Activated naive CD8-positive, alpha-beta T cell treated with anti-CD3 and anti-CD28 coated beads, Interleukin-2, amount 10 ng/mL, durations not matched to agents 7 days and 5 days (primary cell): ENCODE measurements at places on chromosomes 11 and 22.
A peak's percentile ranks its signal among the peaks of the same experiment; 100 is the strongest.

- DNase-seq: no peak
- no peaks in the 10 kb centered on the region for H3K27me3 ChIP-seq
- H3K36me3 ChIP-seq: no peaks in the 10 kb centered on the region
- H3K27ac ChIP-seq: no peak overlapping the region
- H3K4me1 ChIP-seq: no peaks in the 10 kb centered on the region
- H3K4me3 ChIP-seq: no peak overlapping the region
These were observed 1410.8 kb downstream of the TBC1D22A start for GRCh38 chr22:48173061-48173772.

DNA sequence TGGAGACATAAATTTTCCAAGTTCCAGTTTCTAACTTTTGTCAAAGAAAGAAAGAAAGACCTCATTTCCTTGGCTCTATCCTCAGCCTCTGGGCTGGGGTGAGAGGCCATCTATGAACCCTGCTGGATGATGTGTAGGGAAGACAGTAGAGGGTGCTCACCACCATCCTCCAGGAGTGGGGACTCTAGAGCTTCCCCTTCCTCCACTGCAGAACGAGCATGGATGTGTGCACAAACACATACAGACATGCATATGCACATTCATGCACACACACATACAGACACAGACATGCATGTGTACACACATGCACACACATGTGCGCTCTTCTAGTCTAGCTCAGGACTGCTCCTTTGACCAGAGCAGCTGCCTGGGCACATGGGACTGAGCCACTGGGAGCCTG lies 565.8 kb downstream of the BUD13 start:
- H3K36me3 ChIP-seq: no peaks in the 10 kb centered on the region
- H3K4me3 ChIP-seq: no peak overlapping the region
- H3K27me3 ChIP-seq: peaks cover 4% of the 10 kb centered on the region

GRCh38 chr22:37378642-37379058 lies 48.6 kb downstream of the ELFN2 start:
- H3K4me1 ChIP-seq: no peaks in the 10 kb centered on the region
- DNase-seq: no peak
- no peak overlapping the region for H3K4me3 ChIP-seq
- H3K27ac ChIP-seq: no peak overlapping the region
- H3K36me3 ChIP-seq: no peaks in the 10 kb centered on the region

DNA sequence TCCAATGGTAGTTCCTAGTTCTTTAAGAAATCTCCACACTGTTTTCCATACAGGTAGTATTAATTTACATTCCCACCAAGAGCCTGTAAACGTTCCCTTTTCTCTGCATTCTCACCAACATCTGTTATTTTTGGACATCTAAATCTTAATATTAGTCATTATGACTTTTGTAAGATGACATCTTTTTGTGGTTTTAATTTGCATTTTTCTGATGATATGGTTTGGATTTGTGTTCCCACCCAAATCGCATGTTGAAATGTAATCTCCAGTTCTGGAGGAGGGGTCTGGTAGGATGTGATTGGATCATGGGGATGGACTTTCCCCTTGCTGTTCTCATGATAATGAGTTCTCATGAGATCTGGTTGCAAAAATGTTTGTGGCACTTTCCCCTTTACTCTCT lies 89.0 kb downstream of the MUC15 start:
- no peak for DNase-seq
- no peak overlapping the region for H3K4me3 ChIP-seq
- no peaks in the 10 kb centered on the region for H3K4me1 ChIP-seq
- H3K27ac ChIP-seq: no peak overlapping the region

- no peaks in the 10 kb centered on the region for H3K36me3 ChIP-seq
- no peaks in the 10 kb centered on the region for H3K4me1 ChIP-seq
- no peak for DNase-seq
- H3K27me3 ChIP-seq: no peaks in the 10 kb centered on the region
- no peak overlapping the region for H3K4me3 ChIP-seq
- H3K27ac ChIP-seq: no peak overlapping the region
These were observed 137.8 kb upstream of the BDNF start for GRCh38 chr11:27837895-27838563.

- H3K36me3 ChIP-seq: no peaks in the 10 kb centered on the region
- H3K27ac ChIP-seq: no peak overlapping the region
- H3K4me1 ChIP-seq: no peaks in the 10 kb centered on the region
- no peak for DNase-seq
- peaks cover 15% of the 10 kb centered on the region for H3K27me3 ChIP-seq
These were observed 19.2 kb downstream of the ASCL2 start for GRCh38 chr11:2251138-2251537.

GRCh38 chr22:49865156-49865555 lies 11.5 kb downstream of the ZBED4 start:
- peak; percentile 5 for DNase-seq
- H3K36me3 ChIP-seq: peaks cover 57% of the 10 kb centered on the region
- H3K27me3 ChIP-seq: no peaks in the 10 kb centered on the region
- H3K4me1 ChIP-seq: peaks cover 35% of the 10 kb centered on the region
- H3K27ac ChIP-seq: no peak overlapping the region

- H3K27me3 ChIP-seq: no peaks in the 10 kb centered on the region
- H3K4me3 ChIP-seq: peak overlapping the region; percentile 74
- H3K27ac ChIP-seq: peak overlapping the region; percentile 98
These were observed 52.8 kb downstream of the MYH9 start for GRCh38 chr22:36334821-36335603.

DNA sequence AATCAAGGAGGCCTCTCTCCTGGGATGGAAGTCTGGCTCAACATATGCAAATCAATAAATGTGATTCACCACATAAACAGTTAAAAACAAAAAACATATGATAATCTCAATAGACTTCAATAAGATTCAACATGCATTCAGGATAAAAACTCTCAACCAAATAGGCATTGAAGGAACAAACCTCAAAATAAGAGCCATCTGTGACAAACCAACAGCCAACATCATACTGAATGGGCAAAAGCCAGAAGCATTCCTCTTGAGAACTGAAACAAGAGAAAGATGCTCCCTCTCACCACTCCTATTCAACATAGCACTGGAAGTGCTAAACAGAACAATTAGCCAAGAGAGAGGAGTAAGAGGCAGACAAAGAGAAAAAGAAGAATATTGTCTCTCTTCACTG lies 54.0 kb upstream of the SEZ6L start:
- no peak overlapping the region for H3K4me3 ChIP-seq
- H3K36me3 ChIP-seq: no peaks in the 10 kb centered on the region
- DNase-seq: no peak
- H3K4me1 ChIP-seq: no peaks in the 10 kb centered on the region
- H3K27me3 ChIP-seq: peaks cover 28% of the 10 kb centered on the region
- H3K27ac ChIP-seq: no peak overlapping the region

- DNase-seq: no peak
- no peaks in the 10 kb centered on the region for H3K36me3 ChIP-seq
- H3K27me3 ChIP-seq: peaks cover 48% of the 10 kb centered on the region
- H3K27ac ChIP-seq: no peak overlapping the region
- no peak overlapping the region for H3K4me3 ChIP-seq
These were observed 3.1 kb downstream of the CDC42EP1 start for GRCh38 chr22:37563153-37564081.

GRCh38 chr11:34072832-34073231 lies 21.3 kb downstream of the CAPRIN1 start:
- peaks cover 23% of the 10 kb centered on the region for H3K4me1 ChIP-seq
- DNase-seq: no peak
- no peak overlapping the region for H3K27ac ChIP-seq
- no peak overlapping the region for H3K4me3 ChIP-seq
- no peaks in the 10 kb centered on the region for H3K27me3 ChIP-seq

DNA sequence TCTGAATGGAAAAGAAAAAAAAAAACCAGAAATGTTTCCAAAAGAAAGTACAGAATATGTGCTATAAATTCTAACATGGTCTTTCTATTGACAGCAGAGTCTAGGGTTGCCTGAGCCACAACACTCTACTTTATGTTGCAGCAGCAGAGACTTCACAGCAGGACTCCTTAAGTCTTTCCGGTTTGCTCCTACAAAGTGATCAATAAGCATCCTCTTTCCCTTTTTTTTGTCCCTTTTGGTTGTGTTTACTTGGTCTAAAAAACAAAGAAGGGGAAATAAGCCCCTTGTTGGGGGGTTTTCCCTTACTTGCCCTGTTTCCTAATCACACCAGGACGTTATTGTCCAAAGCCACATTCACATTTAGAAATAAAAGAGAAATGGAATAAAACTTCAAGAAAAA lies 163.1 kb upstream of the MPPED2 start:
- no peaks in the 10 kb centered on the region for H3K4me1 ChIP-seq
- H3K4me3 ChIP-seq: no peak overlapping the region
- no peak overlapping the region for H3K27ac ChIP-seq
- H3K27me3 ChIP-seq: no peaks in the 10 kb centered on the region

DNA sequence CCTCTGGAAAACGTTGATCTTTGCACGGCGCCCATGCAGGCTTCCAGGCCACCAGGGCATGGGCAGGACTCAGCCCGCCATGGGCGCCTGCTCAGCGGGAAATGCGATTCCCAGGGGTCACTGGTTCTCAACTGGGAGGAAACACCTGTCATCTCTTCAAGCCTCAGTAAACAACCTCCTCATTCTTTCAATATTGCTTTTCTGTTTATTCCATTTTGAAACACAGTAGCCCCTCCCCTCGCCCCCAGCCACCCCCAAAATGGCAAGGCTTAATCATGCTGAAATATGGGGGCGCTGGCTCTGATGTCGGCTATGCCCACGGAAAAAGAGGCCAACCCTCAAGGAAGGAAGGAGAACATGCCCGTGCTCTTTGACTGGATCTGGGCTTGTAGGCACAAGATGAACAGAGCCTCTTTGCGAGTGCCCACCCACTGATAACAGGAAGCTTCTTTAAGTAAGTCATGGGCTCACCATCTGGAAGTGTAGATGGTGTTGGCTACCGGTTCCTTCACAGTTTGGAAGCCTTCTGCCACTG lies 594 bp upstream of the POU2AF1 start:
- H3K4me1 ChIP-seq: peaks cover 28% of the 10 kb centered on the region
- no peak for DNase-seq
- peak overlapping the region; percentile 85 for H3K4me3 ChIP-seq
- H3K36me3 ChIP-seq: no peaks in the 10 kb centered on the region
- peak overlapping the region; percentile 97 for H3K27ac ChIP-seq

GRCh38 chr22:49203859-49204598 lies 623.6 kb downstream of the BRD1 start:
- no peaks in the 10 kb centered on the region for H3K4me1 ChIP-seq
- no peak overlapping the region for H3K27ac ChIP-seq
- H3K36me3 ChIP-seq: no peaks in the 10 kb centered on the region
- peak; percentile 7 for DNase-seq

- no peak for DNase-seq
- peak overlapping the region; percentile 96 for H3K27ac ChIP-seq
- no peaks in the 10 kb centered on the region for H3K27me3 ChIP-seq
- H3K4me3 ChIP-seq: peak overlapping the region; percentile 98
These were observed 2.3 kb downstream of the RHOG start for GRCh38 chr11:3838504-3838903.

DNA sequence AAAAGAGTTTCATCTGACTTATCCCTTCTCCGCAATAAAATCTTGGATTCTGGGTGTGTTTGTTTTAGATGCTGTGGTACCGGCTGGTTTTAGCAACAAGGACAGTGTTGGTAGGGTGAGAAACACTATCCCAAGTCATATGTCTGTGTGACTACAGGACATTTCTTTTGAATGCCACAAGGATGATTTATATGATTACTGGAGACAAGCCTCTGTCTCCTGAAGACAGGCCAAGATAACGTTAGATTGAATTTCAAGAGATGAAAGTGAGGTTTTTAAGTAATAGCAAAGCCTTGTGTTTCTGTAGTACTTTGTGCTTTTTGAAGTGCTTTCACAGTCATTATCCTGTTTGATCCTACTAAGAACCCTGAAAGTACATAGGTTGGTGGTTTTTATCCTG lies 101.6 kb downstream of the COMMD9 start:
- no peak overlapping the region for H3K4me3 ChIP-seq
- no peak overlapping the region for H3K27ac ChIP-seq
- no peaks in the 10 kb centered on the region for H3K36me3 ChIP-seq
- no peak for DNase-seq

DNA sequence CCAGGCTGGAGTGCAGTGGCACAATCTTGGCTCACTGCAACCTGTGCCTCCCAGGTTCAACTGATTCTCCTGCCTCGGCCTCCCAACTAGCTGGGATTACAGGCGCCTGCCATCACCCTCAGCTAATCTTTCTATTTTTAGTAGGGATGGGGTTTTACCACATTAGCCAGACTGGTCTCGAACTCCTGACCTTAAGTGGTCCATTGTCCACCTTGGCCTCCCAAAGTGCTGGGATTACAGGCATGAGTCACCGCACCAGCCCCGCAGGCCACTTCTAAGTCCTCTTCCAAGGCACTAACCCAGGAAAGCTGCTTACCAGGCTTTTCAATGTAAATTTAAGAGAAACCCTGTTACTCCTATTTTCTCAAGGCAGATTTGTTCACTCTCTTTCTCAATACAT lies 50.4 kb downstream of the DENND5A start:
- H3K36me3 ChIP-seq: peaks cover 4% of the 10 kb centered on the region
- H3K4me3 ChIP-seq: no peak overlapping the region
- DNase-seq: no peak
- H3K27ac ChIP-seq: peak overlapping the region; percentile 60
- H3K4me1 ChIP-seq: peaks cover 45% of the 10 kb centered on the region
- no peaks in the 10 kb centered on the region for H3K27me3 ChIP-seq

DNA sequence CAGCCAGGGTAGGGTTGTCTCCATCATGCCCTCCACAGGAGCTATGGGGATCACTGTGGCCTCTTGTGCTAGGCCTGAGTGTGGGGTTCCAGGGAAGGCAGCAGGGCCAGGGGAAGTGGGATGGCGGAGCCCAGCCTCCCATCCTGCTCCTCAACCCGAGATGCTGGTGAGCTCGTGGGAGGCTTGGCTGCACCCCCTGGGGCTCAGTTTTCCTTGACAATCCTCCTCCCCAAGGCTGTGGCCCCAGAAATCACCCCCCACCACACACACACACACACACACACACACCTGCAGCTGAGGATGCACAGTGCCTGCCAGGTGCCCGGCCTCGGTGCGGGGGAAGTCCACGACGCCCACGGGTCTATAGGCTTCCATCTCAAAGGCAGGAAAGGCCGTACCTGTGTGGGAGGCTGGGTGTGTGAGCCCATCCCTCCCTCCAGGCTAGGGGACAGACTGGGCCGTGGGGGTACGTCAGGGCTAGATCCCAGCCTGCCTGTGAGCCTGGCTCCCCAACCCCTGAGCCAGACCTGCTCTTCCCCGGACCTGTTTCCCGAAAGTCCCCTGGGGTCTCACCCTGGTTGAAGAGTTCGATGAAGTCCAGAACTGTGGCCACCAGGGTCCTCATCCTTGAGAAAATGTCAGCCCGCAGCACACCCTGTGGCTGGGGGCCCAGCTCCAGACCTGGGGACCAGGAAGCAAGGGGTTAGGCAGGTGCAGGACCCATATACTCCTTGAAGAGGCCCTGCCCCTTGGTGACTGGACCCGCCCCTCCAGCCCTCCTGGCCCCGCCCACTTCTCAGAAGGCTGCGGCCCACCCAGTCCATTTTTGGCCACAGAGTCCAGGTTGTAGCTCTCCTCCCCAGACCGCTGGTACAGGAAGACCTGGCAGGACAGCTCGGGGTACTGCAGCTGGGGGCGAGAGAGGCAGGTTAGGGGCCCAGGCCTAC lies 5.2 kb upstream of the TBX10 start:
- H3K4me1 ChIP-seq: peaks cover 39% of the 10 kb centered on the region
- no peak overlapping the region for H3K4me3 ChIP-seq
- DNase-seq: no peak
- no peaks in the 10 kb centered on the region for H3K36me3 ChIP-seq

GRCh38 chr11:80538040-80538439 lies 1097.2 kb upstream of the TENM4 start:
- no peak overlapping the region for H3K27ac ChIP-seq
- no peak overlapping the region for H3K4me3 ChIP-seq
- no peaks in the 10 kb centered on the region for H3K36me3 ChIP-seq
- no peaks in the 10 kb centered on the region for H3K27me3 ChIP-seq
- H3K4me1 ChIP-seq: no peaks in the 10 kb centered on the region
